Stimulated activated CD4-positive, alpha-beta T cell treated with anti-CD3 and anti-CD28 coated beads, TNF-alpha, amount 100 ng/mL, for 1 hour (primary cell): ENCODE measurements at places on chromosomes 16 and 17.

DNA sequence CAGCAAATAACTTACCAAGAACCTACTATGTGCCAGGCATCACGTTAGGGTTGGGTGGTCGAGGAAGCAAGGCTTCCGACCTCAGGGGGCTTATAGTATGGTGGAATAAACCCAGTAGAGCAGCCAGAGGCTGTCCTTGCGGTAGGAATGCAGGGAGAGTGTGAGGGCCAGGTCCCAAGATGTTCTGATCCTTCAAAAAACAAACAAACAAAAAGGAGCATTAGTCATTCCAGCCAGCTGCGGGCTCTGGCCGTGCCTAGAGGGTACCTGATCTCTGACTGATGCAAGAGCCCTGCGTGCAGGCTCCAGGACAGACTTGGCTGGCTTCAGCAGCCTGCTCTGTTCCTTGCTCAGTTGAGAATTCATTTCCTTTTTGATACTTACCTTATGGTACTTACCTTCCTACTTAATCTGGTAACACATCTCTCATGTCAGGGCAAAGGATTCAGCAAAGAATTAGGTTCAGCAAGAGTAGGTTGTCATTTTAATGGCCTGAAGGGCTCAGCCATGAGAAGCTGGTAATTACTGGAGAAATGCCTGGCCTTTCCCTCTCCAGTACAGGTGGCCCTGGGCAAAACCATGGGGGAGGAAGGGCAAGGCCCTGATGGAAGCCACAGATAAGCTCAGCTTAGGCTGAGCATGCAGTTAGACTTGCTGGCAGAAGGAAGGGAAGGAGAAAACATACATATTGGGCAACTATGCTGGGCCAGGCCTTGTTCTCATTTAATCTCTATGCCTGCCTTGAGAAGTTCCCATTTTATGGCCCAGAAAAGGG lies 18.4 kb downstream of the CYB5D2 start:
- no peak for DNase-seq

- DNase-seq, result no peak
These were observed 1.7 kb downstream of the MAP2K3 start for GRCh38 chr17:21286066-21286770.

GRCh38 chr16:86086471-86086870 lies 187.5 kb downstream of the IRF8 start:
- DNase-seq, result no peak

GRCh38 chr17:29138971-29139691 lies 41.1 kb downstream of the MYO18A start:
- no peak for DNase-seq

DNA sequence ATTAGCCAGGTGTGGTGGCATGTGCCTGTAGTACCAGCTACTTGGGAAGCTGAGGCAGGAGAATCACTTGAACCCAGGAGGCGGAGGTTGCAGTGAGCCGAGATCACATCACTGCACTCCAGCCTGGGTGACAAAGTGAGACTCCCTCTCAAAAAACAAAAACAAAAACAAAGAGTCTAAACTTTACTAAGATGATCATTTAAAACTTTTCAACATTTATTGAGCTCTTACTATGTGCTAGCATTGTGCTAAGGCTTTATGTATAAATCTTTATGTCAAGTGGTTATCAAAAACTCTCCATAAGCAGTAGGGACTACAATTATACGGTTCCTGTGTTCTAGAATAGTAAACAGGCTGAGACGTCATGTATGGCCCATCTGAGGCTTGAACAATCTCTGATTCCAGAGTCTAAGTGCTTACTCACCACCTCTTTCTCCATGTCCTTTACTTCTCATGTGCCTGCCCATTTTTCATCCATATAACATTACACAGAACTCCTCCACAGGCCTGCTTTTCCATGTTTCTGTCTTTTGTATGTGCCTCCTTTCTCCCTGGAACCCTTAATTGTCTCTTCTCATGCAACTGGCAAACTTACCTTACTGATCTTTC lies 66.7 kb downstream of the NUP88 start:
- DNase-seq, result no peak

- no peak for DNase-seq
These were observed 7.8 kb downstream of the NACA2 start for GRCh38 chr17:61583242-61583641.

DNA sequence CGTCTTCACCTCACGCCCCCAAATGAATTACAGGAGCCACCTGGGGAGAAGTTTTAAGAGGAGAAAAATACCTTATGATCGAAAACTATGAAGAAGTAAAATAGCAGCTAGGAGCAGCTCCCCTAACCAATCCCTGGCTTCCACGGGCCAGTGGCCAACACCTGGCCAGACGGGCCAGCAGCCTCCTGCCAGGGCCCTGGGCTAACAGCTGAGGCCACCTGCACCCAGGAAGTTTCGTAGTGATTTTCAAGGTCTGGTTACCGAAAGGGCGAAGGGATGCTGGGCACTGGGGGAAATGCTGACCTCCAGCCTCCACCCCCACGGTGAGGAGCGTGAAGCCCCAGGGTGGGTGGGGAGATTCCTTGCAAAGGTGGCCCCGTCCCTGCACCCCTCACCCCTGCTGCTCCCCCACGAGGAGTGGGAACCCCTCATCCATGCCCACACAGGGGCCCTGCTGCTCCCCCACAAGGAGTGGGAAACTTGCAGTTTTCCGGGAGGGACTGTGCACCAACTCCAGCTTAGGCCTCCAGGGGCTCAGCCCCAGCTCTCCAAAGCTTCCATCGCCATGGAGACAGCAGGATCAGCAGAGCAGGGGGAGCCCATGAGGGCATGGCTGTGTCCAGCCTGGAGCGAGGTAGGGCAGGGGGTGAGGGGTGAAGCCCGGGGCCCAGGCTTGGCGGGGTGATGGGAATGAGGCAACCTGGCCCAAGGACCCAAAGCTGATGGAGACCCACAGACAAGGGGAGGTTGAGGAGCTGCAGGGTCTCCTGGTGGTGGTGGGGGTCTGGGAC lies 31.9 kb upstream of the ACSF3 start:
- no peak for DNase-seq

GRCh38 chr17:68973098-68973846 lies 18.1 kb upstream of the ABCA8 start:
- DNase-seq, result no peak

DNA sequence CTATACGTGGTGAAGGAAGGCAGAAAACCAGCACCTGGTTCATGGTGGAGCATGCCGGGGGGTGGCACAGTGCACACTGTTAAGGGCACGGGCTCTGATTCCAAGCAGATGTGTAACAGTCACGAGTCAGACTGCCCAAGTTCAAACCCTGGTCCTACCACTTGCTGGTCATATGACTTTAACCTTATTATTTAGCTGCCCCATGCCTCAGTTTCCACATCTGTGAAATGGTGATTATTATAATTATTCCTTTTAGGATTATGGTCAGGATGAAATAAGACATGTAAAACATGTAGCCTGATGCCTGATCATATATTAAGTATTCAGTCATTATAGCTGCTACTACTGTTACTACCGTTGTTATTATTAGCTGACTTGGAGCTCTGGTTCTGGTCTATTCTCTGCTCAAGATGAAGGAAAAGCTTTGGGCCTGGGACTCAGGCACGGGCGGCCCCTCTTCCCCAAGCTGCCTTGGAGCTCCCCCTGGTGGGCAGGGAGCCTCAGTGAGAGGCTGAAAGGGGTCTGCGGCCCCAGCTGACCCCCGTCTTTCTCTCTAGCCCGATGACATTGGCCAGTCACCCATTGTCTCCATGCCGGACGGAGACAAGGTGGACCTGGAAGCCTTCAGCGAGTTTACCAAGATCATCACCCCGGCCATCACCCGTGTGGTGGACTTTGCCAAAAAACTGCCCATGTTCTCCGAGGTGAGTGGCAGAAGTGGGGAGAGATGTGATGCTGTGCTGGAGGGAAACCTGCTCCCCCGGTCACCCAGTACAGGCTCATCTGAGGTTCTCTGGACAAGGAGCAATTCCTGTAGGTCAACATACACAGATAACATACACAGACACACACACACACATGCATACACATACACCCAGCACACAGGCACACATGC lies 14.0 kb downstream of the NR1D1 start:
- DNase-seq, result peak; percentile 58
